ENCODE measurements at places on chromosomes 16 and 17.
A peak's percentile ranks its signal among the peaks of the same experiment; 100 is the strongest.

DNA sequence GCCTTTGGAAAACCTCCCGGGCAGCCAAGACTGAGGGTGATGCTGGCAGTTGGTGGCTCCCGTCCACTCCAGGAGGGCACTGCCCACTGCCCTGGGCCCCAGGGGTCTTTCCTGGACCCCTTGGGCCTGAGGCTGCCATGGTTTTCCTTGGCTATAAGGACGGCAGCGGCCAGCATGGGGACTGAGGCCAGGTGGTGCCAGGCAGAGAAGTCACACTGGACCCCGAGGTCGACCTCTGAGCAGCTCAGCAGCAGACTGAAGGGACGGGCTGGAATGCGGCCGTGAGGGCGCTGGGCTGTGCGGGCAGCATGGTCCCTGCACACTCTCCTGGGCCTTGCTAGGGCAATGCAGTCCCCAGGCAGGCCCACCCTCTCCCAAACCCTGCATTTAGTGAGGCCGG, 55.6 kb upstream of the GNG13 start:
- no peak for DNase-seq

GRCh38 chr17:21124086-21124485, 2.7 kb upstream of the DHRS7B start:
- no peak for DNase-seq

GRCh38 chr17:28901866-28902818, 737 bp downstream of the DHRS13 start:
- DNase-seq: peak; percentile 13

GRCh38 chr17:48555258-48556228, 10.6 kb upstream of the HOXB2 start:
- peak; percentile 72 for DNase-seq

DNA sequence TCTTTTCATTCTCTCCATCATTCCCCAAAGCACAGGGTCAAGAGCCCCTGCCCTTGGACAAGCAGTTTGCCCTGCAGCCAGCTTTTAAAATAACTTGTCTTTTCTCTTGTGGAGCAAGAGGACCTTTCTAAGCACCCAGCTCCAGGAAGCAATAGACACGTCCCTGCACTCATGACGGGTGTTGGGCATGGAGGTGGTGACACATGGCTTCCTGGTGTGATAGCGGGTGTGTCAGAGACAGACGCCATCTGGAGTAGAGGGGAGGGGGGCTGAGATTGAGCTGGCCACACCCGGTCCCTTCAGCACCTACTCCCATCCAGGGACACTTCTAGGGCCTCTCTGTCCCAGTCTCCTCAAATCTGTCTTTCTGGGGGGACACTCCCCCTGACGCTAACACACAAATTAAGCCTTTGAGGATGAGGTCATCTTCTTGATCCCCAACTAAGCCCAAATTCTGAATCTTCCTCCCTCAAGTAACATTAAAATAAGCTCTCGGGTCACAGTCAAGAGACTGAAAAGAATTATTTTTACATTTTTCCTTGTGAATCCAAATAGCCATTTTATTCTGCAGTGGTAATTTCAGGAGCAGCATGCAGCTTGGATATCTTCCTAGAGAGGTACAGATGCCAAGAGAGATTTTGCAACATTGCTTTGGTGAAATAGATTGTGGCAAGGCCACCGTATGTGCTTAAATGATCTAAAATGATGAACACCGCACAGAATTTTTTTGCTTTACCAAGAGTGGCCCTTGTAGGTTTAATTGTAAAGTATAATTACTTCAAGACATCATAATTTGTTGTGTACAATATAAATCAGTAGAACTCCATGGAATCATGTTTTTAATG, 216.6 kb upstream of the IRX3 start:
- no peak for DNase-seq

Data from NCI-H1417 treated with DMSO at 0.1 percent for 48 hours (cell line).